ENCODE measurements at places on chromosomes 6 and 20. TPM values are rescaled to one million over a fixed set of nuclear protein-coding genes. Genes with fewer than 3 reads are reported as not detected.

GRCh38 chr6:154986787-154987235, 8.3 kb upstream of the TIAM2 start:
- DNase-seq = no peak

GRCh38 chr6:93794166-93794565, 374.8 kb upstream of the EPHA7 start:
- no peak for DNase-seq

DNA sequence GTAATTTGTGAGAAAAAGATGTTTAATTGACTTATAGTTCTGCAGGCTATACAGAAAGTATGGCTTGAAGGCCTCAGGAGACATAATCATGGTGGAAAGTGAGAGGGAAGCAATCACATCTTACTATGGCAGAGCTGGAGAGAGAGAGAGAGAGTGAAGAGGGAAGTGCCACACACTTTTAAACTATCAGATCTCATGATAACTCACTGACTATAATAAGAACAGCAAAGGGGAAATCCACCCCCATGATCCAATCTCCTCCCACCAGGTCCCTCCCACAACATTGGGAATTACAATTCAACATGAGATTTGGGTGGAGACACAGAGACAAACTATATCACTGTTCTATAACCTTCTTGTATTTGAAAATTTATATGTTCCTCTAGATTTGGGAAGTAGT, 117.2 kb upstream of the BMP5 start:
- DNase-seq = no peak

DNA sequence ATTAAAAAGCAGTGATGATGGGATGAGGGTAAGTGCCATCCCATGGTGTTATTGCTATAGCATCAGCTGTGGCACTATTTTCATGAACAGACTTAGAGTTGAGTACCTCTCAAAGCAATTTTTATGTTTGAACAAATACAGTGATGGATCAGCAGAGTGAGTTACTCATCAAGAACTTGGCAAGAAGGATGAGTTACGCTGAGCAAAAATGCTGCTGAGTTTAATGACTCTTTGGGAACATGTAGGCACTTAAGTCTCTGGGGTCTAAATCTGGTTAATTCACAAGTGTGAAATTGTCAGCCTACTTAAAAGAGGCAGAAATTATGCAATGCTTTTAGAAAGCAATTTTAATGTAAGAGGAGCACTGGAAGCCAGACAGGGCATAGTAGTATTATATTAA, 78.5 kb upstream of the AHI1 start:
- no peak for DNase-seq

- DNase-seq = no peak
Measured at GRCh38 chr20:63262836-63263235, 8.6 kb upstream of the NKAIN4 start.

DNA sequence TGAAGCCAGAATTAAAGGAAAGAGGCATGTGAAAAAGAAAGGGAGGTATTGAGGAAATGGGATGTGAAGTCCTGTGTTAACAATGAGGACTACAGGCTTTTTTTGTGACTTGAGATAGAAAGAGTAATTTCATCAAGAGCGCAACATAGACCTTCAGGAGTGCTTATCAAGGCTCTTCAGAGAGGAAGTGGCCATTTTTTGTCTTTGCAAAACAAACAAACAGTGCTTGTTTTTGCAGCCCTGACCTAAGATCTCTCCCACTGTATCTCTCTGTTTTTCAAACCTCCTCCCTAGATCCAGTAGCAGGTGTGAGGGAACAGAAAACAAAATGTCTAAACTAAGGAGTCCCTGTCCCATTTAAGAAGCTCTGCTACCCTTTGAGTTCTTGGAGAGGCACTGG, 710.3 kb upstream of the MARCKS start:
- no peak for DNase-seq

CLPSL2 gene
- total RNA-seq = not detected

EGFL8 gene
- 12.0 TPM for total RNA-seq

Data from omental fat pad (tissue), 4 donors.